ENCODE measurements at places on chromosomes 2 and 18.

DNA sequence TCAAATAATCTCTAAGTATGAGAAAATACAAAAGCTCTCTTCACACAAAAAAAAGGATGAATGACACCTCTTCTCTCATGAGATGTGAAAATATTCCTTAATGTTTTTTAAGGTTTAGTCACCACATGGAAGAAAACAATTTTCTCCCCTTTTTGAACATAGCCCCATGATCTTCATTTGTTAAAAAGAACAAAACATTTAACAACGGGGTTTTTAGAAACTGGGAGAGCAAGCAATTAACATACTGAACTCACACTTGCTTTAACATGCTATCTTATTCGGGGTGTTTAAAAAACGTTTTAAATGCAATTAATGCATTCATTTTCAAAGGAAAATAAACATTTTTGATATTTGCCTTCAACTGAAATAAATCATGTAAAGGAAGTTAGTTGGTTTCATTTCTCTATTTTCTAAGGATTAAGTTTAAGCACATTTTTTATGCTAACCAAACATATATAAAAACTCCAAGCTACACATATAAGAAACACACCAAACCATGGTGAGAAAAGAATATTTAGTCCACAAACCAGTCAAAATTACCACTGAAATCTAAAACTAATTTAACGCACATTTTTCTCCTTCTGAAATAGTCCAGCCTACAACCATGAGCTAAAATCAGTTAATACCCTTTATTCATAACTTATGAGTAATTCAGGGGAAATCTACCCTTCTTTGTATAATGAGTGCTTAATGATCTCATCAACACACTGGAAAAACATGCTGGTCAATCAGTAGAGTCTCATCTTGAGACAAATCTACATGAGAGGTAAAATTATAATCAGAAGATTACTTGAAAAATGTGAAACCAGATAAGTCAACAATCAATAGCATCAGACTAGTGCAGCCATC lies 8.2 kb downstream of the FBXO11 start:
- no peak for DNase-seq

- DNase-seq: no peak
Observed at GRCh38 chr2:216756435-216756834, 61.1 kb upstream of the IGFBP5 start.

DNA sequence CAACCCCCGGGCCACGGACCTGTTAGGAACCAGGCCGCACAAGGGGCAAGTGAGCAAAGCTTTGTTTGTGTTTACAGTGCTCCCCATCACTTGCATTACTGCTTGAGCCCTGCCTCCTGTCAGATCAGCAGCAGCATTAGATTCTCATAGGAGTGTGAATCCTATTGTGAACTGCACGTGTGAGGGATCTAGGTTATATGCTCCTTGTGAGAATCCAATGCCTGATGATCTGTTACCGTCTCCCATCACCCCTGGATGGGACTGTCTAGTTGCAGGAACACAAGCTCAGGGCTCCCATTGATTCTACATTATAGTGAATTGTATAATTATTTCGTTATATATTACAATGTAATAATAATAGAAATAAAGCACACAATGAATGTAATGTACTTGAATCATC lies 125.6 kb downstream of the FMNL2 start:
- no peak for DNase-seq

DNA sequence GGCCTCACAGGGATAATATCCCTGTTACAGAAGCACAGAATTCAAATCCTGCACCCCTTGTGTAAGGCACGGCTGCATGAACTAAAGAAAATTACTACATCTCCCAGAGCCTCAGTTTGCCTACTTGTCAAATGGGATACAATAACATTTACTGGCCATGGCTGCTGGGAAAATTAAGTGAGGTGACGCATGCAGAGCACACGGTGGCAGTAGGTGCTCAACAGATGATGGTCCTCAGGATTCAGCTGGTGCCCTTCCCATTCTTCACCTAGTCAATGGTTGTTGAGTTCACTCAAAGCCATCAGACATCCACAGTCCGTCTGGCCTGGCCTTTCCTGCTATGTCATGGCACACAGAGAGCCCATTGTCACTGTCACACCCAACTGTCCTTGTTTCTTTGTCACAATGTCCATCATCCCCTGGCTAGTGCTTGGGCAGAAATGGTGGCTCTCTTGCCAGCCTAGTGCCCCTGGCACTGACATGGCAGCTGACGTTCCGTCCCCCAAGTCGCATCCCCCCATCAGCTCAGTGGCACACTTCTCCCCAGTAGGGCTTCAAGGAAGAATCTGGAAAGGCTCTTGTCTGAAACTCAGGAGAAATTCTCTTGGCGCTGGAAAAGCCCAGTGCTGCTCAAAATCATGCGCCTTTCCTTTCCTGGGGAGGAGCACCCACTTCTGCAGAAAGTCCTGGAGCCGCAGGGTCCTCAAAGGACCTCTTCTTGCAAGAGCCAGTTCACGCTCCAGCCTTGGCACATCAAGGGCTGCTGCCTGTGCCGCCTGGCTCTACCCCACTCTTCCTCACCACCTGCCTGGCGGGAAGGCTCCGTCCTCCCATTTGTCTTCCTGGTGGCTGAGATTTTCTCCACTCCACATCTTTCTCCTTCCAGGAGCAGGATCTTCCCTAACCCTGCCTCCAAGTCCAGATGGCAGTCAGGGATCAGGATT lies 55.9 kb upstream of the SLC66A3 start:
- no peak for DNase-seq

- no peak for DNase-seq
Observed at GRCh38 chr2:151669585-151670081, 64.6 kb downstream of the NEB start.

DNA sequence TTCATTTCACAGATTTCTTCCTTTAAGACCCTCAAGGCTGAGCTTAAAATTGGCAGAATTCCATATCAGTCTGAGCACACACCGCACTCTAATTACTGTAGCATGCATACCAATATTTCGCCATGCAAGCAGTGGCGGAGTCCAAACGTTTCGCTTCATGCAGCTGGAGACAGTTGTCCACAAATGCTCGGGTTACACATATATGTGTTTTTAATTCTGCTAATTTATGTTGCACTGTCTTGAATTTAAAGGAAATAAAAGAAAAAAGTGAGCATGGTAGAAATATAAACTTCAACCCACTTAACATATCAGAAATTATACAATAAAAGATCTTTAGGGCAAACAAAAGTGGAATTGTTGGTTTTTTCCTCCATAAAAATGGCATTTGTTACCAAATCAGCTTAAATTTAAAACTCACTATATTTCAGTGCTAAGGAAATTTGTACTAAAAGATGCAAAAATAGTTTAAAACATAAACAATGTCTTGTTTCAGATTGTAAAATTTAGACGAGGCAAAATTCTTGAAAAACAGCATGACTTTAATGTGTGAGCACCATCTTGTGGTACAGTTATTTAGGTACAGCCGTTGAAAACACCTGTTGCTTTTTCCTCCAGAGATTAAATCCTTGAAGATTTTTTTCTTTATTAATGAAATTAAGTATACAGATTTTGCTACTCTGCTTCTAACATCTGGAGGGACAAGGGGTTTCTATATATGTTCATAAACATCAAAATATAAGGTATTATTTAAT lies 24.1 kb upstream of the KANSL1L start:
- DNase-seq: no peak

DNA sequence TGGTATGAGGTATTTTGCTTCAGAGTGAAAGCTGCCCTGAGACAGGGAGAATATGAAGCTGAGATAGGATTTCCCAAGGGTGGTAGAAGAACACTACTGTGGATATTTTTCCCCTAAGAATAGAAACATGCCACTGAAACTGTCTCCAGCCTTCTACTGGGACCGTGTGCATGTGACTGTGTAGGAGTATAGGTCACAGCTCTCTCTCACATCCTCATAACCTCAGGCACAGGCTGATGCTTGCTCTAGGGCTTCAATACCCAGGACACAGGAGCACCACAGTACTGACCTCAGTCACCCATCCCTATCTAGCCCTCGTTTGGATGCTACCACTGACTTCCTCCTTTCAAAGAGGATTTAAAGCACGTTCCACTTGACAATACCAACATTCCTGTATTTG lies 67.2 kb downstream of the REV1 start:
- no peak for DNase-seq

DNA sequence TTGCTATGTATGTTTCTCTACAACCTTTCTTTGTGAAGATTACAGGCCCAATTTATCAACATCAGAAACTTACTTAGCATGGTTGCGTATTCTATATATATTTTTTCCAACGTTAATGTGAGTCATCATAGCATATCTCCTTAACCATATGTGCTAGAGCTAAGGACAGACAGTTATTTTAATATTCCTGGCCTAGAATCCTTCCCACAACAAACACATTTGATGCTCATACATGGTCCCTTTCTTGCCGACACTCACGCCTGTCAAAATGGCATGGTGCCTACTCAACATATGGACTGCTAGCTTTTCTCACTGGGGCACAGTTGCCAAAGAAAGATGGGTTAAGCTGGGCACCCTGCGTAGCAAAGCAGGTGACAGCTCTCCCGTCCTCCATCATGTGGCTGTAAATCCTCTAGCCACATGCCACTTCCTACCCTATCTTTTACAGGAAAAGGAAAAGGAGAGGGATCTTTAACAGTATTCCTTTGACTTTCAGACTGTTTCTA lies 75.2 kb upstream of the GALNT5 start:
- no peak for DNase-seq

DNA sequence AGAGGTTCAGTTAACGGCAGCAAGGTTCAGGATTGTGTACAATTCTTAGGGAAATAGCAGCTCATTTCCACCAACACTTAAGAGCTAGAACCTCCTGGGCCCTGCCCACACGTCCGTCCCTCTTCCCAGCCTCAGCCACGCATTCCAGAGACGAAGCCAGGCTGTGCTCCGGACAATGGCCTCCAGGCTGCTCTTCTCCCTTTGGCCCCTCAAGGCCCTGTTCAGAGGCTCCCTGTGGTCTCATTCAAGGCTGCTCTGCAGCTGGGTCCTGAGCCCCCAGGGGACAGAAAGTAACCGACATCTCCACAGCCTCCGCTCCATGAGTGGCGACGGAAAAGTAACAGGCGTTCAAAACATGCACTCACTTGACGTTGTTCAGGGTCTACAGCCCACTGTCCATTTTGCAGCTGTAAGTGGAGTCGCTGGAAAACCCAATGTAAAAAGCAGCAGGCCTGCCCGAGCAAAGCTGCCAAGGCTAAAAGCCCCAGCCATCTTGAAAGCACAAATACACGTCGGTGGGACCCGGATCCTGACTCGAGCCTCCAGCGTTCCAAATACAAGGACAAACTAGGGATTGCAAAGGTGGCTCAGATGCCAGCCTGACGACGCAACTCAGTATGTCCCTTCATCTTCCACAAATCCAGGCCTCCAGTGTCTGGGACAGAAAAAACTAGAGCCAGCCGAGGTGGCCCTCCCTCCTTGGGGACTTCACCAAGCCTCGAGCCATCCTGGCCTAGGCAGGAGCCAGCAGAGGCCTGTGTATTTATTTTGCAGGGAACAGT lies 76.9 kb downstream of the NDUFA10 start:
- DNase-seq: peak; percentile 20

All from Right ventricle myocardium superior (tissue), 1 donor.